ENCODE measurements at places on chromosomes 3 and 15.

DNA sequence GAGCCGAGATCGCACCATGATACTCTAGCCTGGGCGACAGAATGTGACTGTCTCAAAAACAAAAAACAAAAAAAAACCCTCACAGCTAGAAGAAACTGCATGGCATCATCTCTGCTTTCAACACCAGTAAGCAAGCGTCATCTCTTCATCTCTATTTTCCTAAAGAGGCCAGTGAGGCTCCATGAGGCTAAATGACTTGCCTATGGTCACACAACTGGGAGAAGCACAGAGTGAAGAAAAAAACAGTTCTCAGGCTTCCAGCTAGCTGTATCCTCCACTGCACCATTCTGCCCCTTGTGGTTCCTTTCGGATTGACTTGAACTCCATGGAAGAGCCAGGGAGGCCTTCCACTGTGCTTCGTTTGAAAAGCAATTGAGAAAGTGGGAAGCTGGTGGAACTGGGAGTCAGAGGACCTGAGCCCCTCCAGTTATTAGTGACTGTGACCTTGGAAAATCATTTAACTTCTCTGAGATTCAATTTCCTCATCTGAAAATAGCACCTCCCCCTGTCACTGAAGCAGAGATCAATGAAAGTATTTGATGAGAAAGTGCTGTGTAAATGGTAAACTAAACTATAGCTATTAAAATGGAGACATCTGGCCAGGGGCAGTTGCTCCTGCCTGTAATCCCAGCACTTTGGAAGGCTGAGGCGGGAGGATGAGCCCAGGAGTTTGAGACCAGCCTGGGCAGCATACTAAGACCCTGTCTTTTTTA is 32.1 kb upstream of the DENND4A start:
- H3K4me1 ChIP-seq, result no peaks in the 10 kb centered on the region
- H3K27ac ChIP-seq, result no peak overlapping the region
- peak; percentile 87 for DNase-seq
- H3K4me3 ChIP-seq, result no peak overlapping the region

GRCh38 chr3:35800960-35801459 is 161.7 kb downstream of the ARPP21 start:
- H3K4me1 ChIP-seq, result no peaks in the 10 kb centered on the region
- no peak overlapping the region for H3K27ac ChIP-seq
- no peaks in the 10 kb centered on the region for H3K36me3 ChIP-seq
- no peak for DNase-seq

- no peak overlapping the region for H3K27ac ChIP-seq
- no peaks in the 10 kb centered on the region for H3K27me3 ChIP-seq
- H3K4me1 ChIP-seq, result peaks cover under 1% of the 10 kb centered on the region
- H3K4me3 ChIP-seq, result no peak overlapping the region
Observed at GRCh38 chr3:129245141-129245540, 4.3 kb upstream of the COPG1 start.

DNA sequence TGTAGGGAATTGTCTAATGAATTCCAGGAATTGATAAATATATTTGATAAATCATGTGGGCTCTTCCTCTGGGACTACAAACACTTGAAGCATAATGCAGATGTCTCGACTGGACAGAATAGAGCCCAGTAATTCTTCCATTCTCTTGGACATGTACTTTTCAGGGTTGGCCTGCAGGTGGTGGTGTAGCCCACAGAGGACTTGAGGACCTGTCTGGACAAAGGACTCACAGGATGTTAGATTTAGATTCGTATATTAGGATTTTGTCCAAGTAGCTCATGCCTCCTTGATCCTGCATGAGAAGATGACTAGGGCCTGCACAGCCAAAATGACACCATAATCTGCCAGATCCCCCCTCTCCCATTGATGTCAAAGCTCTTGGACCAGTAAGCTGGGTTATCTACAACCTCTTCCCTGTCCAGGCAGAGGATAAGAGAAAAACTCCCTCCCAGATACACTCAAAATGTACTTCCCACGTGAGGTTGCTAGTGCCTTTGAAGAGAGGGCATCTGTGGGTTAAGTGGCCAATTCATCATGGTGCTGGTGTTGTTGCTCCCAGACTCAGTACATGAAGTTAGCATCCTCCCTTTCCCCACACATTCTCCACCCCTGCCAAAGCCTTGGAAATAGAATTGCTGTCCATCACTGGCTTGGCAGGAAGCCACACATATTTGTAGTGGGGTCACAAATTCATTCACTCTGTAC is 88.6 kb upstream of the ZNF280D start:
- no peak overlapping the region for H3K27ac ChIP-seq
- H3K36me3 ChIP-seq, result no peaks in the 10 kb centered on the region
- no peaks in the 10 kb centered on the region for H3K4me1 ChIP-seq
- no peak overlapping the region for H3K4me3 ChIP-seq
- no peaks in the 10 kb centered on the region for H3K27me3 ChIP-seq
- DNase-seq, result peak; percentile 58

DNA sequence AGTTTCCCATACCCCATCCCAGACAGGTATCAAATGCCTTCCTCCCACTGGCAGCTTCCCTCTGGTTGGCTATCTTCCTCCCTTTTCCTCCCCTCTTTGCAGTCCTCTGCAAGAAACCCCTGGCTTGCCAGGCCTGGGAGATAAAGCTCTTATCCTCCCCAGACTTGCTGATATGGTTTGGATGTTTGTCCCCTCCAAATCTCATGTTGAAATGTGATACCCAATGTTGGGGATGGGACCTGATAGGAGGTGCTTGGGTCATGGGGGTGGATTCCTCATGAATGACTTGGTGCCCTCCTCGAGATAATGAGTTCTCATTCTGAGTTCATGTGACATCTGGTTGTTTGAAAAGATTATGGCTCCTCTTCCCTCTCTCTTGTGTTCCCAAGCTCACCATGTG is 32.2 kb upstream of the SNRK start:
- no peak overlapping the region for H3K4me3 ChIP-seq
- peak; percentile 90 for DNase-seq
- no peak overlapping the region for H3K27ac ChIP-seq

GRCh38 chr15:97076011-97076410 is 745.5 kb downstream of the NR2F2 start:
- H3K27me3 ChIP-seq, result no peaks in the 10 kb centered on the region
- H3K4me3 ChIP-seq, result no peak overlapping the region
- H3K4me1 ChIP-seq, result no peaks in the 10 kb centered on the region
- H3K36me3 ChIP-seq, result no peaks in the 10 kb centered on the region
- no peak for DNase-seq

GRCh38 chr3:79551997-79552396 is 215.8 kb downstream of the ROBO1 start:
- H3K36me3 ChIP-seq, result no peaks in the 10 kb centered on the region
- no peak overlapping the region for H3K27ac ChIP-seq
- no peaks in the 10 kb centered on the region for H3K4me1 ChIP-seq
- no peaks in the 10 kb centered on the region for H3K27me3 ChIP-seq
- no peak for DNase-seq
- H3K4me3 ChIP-seq, result no peak overlapping the region

DNA sequence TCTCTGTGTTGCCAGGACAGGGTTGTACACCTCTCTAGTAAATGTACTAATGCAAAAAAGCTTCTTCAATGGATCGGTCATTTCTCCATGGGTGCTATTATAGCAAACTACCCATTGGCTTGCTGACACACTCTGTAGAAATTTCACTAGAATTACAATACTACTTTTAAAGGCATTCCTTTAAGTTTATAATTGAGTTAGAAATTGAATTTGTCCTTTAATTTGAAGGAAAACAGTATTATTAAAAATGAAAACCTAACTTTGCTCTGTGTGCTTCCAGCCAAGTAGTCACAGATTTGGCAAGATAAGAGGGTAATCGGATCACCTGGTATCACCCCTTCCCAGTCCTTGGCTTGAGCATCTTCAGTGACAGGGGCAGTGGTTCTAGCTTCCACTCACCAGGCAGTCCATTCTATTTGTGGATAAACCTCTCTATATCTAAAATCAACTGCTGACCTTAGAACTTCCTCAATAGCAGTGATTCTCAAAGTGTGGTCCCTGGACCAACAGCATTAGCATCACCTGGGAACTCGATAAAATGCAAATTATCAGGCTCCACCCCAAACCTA is 93.2 kb downstream of the GHSR start:
- no peak overlapping the region for H3K27ac ChIP-seq
- H3K4me1 ChIP-seq, result no peaks in the 10 kb centered on the region
- no peaks in the 10 kb centered on the region for H3K27me3 ChIP-seq

DNA sequence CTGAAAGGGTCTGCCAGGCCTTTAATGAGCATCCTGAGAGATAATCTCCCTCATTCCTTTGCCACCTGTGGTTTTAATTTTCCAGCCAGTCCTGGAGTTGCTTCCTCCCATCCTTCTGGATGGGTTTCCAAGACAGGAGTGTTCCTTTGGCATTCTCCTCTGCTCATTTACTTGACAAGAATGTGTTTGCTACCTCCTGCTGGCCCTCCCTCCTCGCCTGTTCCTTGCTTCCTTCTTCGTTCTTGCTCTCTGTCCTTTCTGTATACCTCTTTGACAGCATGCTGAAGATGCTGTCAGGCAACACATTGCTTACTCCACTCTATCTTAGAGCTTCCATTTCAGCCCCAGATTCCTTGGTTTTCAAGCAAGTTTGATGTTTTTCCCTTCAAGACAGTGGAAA is 46.0 kb downstream of the ERC2 start:
- H3K27ac ChIP-seq, result no peak overlapping the region
- H3K4me1 ChIP-seq, result no peaks in the 10 kb centered on the region
- no peaks in the 10 kb centered on the region for H3K27me3 ChIP-seq
- DNase-seq, result peak; percentile 19

- H3K4me3 ChIP-seq, result no peak overlapping the region
- peak; percentile 67 for DNase-seq
- H3K27me3 ChIP-seq, result no peaks in the 10 kb centered on the region
- H3K27ac ChIP-seq, result no peak overlapping the region
- no peaks in the 10 kb centered on the region for H3K36me3 ChIP-seq
Observed at GRCh38 chr15:74320352-74321247, 46.8 kb downstream of the CYP11A1 start.

- H3K27ac ChIP-seq, result no peak overlapping the region
- H3K4me1 ChIP-seq, result peaks cover 16% of the 10 kb centered on the region
- no peak for DNase-seq
- peaks cover 26% of the 10 kb centered on the region for H3K27me3 ChIP-seq
Observed at GRCh38 chr3:169660709-169661360, 2.7 kb downstream of the MECOM start.

Measured in mesendoderm (in vitro differentiated cells).